ENCODE measurements at places on chromosomes 1 and 21.

DNA sequence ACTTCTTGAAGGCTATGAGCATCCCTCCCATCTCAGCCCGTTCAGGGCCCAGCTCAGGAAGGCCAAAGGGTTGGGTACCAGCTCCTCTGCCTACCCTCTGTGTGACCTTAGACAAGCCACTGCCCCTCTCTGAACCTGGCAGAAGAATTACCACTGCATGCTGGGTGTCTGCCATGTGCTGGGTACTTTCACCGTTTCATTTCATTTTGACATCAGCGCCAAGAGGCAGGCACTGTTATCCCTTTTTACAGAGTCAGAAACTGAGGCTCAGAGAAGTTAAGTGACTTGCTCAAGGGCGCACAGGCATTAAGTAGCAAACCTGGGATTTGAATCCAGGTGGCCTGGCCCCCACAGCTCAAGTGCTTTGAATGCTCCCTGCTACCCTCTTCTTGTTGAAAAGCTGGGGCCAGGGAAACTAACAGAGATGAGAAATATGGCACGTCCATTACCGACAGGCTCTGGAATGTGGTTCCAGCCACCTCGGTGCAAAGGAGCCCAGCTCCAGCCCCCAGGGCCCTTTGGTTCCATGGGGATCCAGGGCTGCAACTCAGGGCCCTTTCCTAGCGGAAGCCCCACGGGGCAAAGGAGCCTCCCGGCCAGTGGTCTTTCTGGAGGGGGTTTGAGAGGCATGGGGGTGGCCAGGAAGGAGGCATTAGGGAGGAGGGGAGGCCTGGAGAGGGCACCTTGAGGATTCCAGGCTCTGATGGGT lies 6.5 kb downstream of the TMEM82 start:
- DNase-seq = no peak

- no peak for DNase-seq
These were observed 47.1 kb downstream of the ATP2B4 start for GRCh38 chr1:203673550-203674411.

DNA sequence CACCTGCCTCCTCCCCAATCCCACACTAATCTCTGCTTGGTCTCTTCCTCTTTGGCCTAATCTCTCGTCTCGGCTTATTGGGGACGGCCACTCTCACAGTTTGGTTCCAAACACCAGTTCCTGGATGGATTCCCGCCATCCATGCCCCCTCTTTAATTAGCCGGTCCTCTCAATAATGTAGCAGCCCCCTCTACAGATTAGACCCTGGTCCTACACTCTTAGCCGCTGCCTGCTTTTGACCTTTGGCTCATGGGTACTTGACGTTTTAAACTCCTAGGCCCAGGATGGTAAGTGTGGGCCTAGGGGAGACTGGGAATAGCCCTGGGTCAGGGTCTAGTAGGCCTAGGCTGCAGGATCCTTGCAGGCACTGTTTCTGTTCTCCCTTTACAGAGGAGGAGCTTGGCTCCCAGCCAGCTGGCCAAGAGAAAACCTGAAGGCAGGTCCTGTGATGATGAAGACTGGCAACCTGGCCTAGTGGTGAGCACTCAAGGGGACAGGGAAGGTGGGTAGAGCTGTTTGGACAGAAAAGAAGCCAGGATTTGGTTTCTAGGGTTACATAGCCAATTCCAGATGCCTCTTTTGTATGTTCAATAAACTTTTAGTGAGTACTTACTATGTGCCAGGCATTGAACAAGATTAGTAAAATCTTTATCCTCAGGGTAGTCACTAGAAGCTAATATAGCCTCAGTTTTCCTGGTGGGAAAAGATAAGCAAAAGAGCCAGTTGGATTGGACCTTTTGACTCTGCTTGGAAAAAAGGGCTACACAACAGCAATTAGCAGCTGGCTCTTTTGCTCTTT lies 758 bp downstream of the RAD54L start:
- DNase-seq = no peak

GRCh38 chr21:41361053-41361785 lies 608 bp upstream of the MX2 start:
- no peak for DNase-seq

DNA sequence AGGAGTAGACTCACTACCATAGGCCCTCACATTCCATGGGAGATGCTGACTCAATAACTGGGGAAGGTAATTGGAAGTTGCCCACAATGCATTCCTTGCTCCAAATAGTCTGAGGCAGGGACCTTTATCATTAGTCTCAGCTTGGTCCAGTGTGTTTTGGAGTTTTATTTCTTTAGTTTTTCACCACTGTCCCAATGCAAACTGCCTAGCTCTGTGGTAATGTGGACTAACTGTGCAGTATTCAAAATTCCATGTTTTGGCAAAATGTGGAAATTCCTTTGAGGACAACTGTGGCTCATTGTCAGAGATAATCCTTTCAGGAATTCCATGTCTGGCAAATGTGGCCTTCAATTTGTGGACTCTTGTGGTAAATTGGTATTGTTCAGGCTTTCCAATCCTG lies 78.1 kb upstream of the PAPPA2 start:
- no peak for DNase-seq

- DNase-seq = peak; percentile 28
These were observed 73.1 kb upstream of the TSHB start for GRCh38 chr1:114956570-114956969.

GRCh38 chr1:12525311-12526181 lies 92.5 kb downstream of the DHRS3 start:
- DNase-seq = no peak

DNA sequence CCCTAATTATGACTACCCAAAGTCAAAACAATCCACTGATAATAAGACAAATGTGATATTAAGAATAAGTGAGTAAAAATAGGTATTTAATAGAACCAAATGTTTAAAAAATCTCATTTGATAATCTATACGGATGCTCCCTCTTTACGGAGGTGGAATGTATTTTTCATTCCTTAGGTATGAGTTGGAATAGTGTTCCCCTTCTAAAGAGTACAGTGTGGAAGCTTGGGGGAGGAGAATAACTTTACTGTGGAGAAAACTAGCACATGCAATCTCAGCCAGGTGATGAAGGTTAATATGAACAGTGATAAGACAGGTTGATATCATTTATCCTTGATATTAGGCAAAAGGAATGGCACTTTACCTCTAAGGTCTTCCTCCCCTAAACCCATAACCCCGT lies 74.6 kb downstream of the GPR88 start:
- no peak for DNase-seq

DNA sequence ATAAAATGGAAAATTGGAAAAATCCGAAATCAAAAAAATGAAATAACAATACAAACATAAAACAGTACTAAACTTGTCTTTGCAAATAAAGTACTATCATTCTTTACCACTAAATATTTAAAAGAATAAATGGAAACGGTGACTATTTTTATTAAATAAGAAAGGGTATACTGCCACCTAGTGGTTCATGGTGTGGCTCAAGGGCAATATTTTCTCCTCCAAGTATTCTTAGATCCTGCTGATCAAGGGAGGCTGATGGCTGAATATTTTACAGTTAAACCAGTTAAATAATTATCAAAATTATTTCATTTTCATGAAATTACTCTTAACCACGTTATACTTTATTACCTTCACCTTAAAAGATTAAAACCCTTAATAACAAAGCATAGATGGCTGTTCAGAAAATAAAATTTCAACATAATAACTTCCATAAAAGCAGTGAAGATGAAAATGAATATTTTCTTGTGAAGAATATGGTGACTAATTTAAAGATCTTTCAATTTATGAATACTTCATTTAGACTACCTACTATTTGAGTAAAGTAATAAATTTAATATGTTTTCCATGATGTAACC lies 1793.9 kb downstream of the NCAM2 start:
- DNase-seq = no peak

- DNase-seq = no peak
These were observed 1457.5 kb downstream of the KCNT2 start for GRCh38 chr1:195150768-195151167.

All from iPS DF 19.7 (cell line).